ENCODE measurements at places on chromosomes 16 and 17. TPM values are rescaled to one million over a fixed set of nuclear protein-coding genes. Genes with fewer than 3 reads are reported as not detected.

DNA sequence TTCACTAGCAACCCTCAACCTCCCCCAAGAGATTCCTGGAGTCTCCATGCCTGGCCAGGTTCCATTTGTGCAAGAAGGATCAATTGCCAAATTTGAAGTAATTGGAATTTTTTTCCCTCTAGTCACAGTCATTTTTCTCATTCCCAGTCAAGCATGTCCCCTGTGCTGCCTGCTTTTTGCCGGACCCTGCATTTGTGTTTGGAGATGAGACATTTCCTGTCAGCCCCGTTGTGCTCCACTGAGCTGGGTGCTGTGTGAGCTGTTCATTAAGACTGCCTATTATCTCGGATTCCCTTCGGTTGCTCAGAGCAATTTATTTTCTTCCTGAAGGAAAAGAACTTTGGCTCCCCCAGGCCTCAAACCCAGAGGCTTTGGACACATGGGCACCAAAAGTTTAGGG is 201.0 kb upstream of the NLRP1 start:
- no peak for DNase-seq

- DNase-seq = no peak
These were observed 5.7 kb downstream of the SULT1A1 start for GRCh38 chr16:28604186-28604565.

DNA sequence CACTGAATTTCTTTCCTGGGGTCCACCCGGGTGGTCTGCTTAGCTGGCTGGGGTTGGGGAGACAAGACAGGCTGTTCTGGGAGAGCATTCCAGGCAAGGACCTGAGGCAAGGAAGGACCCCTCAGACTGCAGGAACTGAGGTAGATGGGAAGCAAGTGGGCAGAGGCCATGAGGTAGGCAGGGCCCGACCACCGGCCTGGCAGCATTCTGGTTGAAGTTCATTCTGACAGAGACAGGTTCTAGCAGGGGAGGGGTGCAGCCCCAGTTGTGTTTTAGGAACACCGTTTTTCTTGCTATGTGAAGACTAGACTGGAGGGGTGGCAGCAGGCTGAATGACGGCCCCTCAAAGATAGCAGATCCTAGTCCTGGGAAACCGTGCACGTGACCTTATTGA is 17.5 kb downstream of the B9D1 start:
- DNase-seq = no peak

DNA sequence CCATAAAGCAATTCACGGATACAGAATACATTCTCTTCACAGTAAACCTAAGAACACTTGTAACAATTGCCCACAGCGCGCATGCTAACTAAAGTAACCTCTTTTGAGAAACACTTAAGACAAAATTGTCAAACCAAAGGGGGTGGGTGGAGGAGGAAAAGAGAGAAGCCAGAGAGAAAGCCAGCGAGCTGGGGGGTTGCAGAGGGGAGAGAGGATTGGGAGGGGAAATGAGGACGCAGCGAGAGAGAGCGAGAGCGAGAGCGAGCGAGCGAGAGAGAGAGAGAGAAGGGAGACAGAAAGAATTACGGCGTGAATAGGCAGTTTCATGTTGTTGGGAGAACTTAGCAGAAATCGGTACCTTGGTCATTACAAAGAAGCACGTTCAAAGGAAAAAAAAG is 1.6 kb upstream of the HOXB7 start:
- DNase-seq = no peak

DNA sequence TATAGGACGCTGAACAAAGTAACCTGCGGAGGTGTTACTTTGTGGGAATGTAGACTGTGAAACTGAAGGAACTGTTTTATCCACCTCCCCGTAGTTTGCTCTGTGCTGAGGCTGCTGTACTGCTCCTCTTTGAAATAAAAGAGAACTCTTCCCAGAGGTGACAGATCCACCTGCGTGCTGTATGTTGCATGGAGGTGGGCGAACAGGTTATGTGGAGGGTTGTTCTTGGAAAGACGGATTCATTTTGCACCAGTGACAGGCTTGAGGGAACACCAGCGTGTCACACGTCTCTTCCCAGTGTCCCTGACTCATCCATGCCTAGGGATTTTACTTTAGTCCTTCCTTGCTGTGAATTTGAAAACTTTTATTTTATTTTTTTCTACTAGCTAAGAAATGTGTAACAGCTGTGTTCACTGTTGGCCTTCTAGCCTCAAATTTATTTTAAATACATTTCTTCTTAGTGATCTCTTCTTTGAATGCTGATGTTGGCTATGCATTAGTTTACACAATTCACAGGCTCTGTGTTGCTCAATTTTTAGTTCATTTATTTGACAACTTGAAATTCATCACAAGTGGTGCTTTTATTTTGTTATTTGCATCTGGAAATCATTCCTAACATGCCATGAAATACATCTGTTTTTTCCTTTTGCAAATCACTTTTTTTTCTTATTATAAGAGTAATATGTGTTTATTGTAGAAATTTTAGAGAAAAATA is 512.4 kb downstream of the CDH13 start:
- DNase-seq = no peak

DNA sequence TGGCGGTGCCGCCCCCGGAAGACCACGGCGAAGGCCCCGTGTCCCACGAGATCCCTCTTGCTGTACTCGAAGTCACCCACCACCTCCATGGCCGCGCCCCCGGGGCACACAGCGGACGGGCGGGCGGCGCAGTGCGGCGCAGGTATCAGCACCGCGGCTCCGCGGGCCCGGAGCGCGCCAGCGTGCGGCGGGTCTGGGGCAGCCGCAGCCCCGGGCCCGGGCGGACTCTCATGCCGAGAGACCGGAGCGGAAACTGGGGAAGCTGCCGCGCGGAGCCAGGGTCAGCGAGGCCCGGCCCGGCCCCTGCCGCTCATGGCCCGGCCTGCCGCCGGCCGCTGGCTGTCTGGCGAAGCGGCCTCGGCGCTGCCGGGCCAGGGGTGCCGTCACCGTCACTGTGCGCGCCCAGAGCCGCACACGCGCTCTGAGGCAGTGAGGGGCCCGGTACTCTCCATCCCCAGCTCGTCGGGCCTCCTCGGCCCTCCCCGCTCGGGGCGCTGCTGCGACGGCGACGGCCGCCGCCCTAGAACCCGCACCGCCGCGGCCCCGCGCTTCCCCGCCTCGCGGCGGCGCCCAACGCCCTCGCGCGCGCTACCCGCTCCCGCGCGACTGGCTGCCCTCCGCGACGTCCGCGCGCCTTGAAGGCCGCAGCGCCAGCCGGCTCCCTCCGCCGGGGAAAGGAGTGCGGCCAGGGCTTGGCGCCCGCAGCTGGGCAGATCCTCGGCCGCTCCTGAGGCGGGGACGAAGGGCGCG is at the start of gene ULK2:
ULK2 (minus strand) TSS at position 608 of the 750 bp plus-strand sequence; CDS start at position 89, 519 bp downstream.
- peak; percentile 90 for DNase-seq

GRCh38 chr17:74946641-74947040 is 10.9 kb downstream of the OTOP3 start:
- no peak for DNase-seq

GRCh38 chr17:27958708-27959381 is 65.7 kb upstream of the LYRM9 start:
- DNase-seq = no peak

- no peak for DNase-seq
These were observed 6.3 kb downstream of the GNPTG start for GRCh38 chr16:1357906-1358566.

DNA sequence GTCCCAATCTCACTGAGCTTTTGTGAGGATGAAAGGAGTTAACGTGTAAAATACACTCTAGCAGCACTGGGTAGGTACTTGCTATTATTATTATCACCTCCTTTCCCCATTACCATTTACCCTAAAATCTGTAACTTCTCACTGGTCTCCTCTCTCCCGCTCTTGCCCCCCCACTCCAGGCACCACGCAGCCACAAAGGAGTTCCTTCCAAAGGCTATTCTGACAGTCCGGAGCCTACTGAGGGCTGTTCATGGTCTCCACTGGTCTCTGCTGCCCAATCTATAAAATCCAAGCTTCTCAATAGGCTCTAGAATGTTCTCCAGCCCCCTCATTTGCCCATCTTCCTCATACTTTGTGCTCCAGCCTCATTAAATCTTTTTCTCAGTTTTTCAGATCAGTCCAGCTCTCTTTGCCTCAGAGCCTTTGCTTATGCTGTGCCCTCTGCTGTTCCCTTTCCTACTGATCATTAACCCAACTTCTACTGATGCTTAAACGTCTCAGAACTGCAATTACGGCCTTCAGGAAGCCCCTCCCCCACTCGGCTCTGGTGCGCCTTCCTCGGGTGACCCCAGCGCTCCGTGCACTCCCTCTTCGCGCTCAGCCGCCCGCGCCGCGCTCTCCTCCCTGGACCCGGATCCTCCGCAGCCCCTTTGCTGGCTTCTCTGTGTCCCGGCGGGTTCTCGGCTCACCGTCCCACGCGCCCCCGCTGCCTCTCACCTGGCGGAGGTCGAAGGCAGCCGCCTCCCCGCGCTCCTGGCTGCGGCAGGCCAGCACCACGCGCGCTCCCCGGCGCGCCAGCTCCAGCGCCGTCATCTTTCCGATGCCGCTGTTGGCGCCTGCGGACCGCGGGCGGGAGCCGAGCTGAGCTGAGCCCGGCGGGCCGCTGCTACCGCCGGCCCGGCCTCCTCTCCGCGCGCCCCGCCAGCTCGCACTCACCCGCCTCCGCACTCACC is 737 bp downstream of the DHRS13 start:
- peak; percentile 36 for DNase-seq

- no peak for DNase-seq
These were observed 4.0 kb upstream of the DHRS13 start for GRCh38 chr17:28906706-28907438.

GRCh38 chr17:73007407-73007806 is 85.1 kb downstream of the SLC39A11 start:
- DNase-seq = no peak

GRCh38 chr17:39100530-39100929 is 50.9 kb downstream of the PLXDC1 start:
- no peak for DNase-seq

GRCh38 chr17:40323391-40324381 is 14.7 kb downstream of the RARA start:
- DNase-seq = no peak

DNA sequence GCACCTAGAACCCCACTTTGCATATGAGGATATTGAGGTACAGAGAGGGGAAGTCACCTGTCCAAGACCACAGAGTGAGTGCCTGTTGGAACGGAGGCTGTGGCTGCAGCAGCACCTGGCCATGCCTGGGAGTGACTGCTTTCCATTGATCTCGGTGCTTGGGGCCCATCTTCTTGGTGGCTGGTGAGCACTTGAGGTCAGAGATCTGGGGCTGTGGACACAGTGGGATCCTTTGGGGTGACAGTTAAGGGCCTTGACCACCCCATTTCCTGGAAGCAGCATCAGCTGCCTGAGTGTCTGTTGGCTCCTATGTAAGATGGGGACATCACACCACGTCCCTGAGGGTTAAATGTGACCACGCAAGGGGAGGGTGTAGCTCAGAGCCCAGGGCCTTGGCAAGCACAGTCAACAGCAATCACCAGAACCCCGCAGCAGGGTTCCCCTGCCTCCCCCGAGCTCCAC is 111.7 kb downstream of the IRF8 start:
- no peak for DNase-seq

DNA sequence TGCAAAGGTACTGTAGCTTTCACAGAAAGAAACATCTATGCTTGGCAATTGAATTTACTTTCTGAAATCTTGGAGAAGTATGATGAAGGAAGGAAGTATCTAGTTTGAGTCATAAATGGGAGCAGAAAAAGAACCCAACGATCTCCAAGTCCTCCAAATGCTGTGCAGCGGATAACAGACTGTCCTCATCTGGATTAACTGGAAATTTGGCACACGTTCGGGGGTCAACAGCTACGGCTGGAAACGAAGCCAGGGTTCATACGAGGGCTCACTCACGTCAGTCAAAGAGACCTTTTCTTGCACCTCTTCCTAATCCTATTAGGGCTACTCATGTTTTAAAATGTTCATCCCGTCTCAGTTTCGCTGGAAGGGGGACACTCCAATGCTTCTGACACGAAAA is 152.0 kb downstream of the ZFHX3 start:
- DNase-seq = no peak

DNA sequence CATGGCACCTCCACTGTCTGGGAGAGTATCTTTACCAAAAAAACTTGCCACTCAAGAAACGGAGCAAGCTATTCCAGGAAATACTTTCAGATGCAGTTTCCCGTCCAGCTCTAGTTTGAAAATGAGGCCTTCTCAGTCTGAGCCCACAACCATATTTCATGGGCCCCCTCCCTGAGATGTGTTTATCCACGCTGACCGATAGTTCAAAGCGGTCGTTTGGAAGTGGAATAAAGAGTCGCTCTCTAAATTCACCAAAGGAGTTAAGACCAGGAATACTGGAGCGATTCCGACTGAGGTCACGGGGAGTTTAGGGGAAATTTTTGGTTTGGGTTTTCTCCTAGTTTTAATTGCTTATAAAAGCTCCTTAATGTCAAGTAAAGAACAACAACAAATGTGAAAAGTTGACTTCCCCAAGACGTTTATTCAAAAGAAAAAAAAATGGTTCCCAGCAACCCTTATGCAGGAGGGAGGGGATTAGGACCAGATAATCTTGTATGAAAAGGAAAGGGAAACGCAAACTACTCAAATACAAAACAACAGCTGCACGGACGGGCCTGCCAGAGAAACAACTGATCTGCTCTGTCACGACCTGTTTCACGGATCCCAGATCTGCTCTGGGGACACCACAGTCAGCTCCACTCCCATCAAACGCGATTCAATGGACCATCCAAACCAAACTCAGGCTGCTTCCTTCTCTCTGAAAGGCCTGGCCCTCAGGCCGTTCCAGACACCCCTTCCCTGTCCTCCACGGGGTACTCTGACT is 77.1 kb downstream of the MRM3 start:
- no peak for DNase-seq

- no peak for DNase-seq
These were observed 206.9 kb upstream of the CACNG5 start for GRCh38 chr17:66627985-66628384.

GRCh38 chr17:73156166-73156840 is 8.5 kb upstream of the SSTR2 start:
- peak; percentile 88 for DNase-seq

DNA sequence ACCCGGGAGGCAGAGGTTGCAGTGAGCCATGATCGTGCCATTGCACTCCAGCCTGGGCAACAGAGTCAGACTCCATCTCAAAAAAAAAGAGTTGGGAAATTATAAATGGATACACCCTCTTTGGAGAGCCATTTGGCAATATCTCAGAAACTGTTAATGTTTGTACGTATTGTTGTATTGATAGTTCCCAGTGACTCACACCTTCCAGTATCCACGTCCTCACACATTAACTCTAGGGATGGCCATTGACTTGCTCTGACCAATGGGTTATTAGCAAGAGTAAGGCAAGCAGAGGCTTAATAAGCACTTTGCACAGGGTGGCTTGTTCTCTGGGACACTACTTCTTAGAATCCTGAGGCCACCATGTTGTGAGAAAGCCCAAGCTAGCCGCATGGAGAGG is 107.6 kb upstream of the LHX1 start:
- no peak for DNase-seq

- DNase-seq = no peak
These were observed 61.3 kb upstream of the BRD7 start for GRCh38 chr16:50430076-50430475.

GPR139 gene
- polyA plus RNA-seq = not detected

BCO1 gene
- polyA plus RNA-seq = 5.0 TPM

MYADML2 gene
- not detected for polyA plus RNA-seq

DRC7 gene
- polyA plus RNA-seq = 0.10 TPM
